ENCODE measurements at places on chromosomes 11 and 22. TPM values are rescaled to one million over a fixed set of nuclear protein-coding genes. Genes with fewer than 3 reads are reported as not detected.

DNA sequence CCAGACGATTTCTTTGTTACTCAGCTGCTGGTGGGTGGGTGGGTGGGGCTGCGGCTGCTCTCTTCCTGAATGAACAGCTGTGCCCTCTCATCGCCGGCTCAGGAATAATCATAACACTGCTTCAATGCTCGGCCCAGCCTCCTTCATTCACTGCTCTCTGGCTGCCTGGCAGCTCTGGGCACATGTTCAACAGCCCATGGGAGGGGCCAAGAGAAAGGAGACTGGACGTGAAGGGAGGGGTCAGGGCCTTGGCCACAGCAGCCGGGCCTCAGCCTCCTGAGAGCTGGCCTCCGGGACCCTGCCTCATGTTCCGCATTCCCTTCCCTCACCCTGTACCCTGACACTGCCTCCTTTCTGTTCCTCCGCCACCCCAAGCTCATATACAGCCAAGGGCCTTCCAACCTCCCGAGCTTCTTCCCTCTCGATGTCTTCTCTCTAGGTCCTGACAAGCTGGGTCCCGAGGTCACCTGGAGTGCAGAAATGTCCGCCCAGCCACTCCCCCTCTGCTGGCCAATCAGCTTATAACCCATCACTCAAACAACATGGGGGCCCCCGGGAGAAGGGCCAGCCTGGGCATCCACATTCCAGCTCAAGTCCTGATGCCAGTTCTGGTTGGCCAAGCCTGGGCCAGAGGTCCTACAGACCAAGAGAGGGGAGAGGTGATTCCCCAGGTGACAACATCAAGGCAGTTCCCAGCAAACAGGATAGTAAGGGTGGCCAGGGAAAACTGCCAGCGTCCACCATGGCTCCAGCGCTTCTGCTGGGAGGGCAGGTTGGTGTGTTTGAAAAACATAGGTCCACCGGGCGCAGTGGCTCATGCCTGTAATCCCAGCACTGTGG, 3.2 kb upstream of the CSDC2 start:
- H3K27ac ChIP-seq = no peak overlapping the region
- H3K4me3 ChIP-seq = no peak overlapping the region
- peaks cover 4% of the 10 kb centered on the region for H3K4me1 ChIP-seq
- peaks cover 25% of the 10 kb centered on the region for H3K27me3 ChIP-seq

DNA sequence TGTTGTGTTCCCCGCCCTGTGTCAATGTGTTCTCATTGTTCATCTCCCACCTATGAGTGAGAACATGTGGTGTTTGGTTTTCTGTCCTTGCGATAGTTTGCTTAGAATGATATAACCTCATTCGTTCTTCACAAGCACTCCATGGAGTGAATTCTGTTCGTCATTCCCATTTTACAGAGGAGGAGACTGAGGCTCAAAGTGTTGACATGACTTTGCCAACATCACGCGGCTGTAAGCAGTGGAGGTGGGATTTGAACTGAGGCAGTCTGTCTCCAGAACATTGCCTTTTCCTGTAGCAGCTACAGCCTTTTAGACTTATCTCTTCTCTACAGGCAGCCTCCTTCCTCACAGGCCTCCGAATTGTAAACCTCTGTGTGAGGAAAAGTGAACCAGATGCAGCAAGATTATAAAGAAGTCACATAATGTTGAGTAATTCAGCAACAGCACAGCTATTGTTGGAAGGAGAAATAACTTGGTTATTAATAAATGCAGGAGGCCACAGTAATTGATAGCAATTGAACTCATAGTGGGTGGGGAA, 74.6 kb downstream of the MYO18B start:
- H3K4me1 ChIP-seq = no peaks in the 10 kb centered on the region
- no peak overlapping the region for H3K4me3 ChIP-seq
- peaks cover 8% of the 10 kb centered on the region for H3K27me3 ChIP-seq
- no peak overlapping the region for H3K27ac ChIP-seq

- DNase-seq = no peak
- no peaks in the 10 kb centered on the region for H3K36me3 ChIP-seq
- no peak overlapping the region for H3K27ac ChIP-seq
- H3K4me1 ChIP-seq = no peaks in the 10 kb centered on the region
Observed at GRCh38 chr22:27561286-27561904, 240.2 kb downstream of the MN1 start.

- no peak overlapping the region for H3K4me3 ChIP-seq
- no peak for DNase-seq
- H3K36me3 ChIP-seq = no peaks in the 10 kb centered on the region
- H3K27me3 ChIP-seq = peaks cover 36% of the 10 kb centered on the region
Observed at GRCh38 chr22:22362936-22363335, 118.3 kb downstream of the VPREB1 start.

GRCh38 chr11:105073456-105074165, 28.5 kb upstream of the CARD16 start:
- H3K27ac ChIP-seq = no peak overlapping the region
- no peak overlapping the region for H3K4me3 ChIP-seq
- H3K4me1 ChIP-seq = peaks cover 27% of the 10 kb centered on the region
- H3K36me3 ChIP-seq = peaks cover 14% of the 10 kb centered on the region
- DNase-seq = no peak
- H3K27me3 ChIP-seq = no peaks in the 10 kb centered on the region

DNA sequence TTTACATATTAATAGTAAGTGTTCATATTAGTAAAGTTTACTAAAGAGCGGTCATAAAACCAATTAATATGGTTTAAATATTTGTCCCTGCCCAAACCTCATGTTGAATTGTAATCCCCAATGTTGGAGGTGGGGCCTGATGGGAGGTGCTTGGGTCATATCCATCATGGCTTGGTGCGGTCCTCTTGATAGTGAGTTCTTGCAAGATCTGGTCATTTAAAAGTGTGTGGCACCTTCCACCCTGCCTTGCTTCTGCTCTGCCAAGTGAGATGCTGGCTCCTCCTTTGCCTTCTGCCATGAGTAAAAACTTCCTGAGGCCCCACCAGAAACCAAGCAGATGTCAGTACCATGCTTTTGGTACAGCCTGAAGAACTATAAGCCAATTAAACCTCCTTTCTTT, 54.8 kb upstream of the OLFML1 start:
- no peaks in the 10 kb centered on the region for H3K4me1 ChIP-seq
- H3K36me3 ChIP-seq = no peaks in the 10 kb centered on the region
- no peaks in the 10 kb centered on the region for H3K27me3 ChIP-seq
- no peak overlapping the region for H3K27ac ChIP-seq
- DNase-seq = no peak

The LSP1 gene
- 668 TPM for total RNA-seq

The KCNK7 gene
- 1.00 TPM for total RNA-seq

The GNG3 gene
- not detected for total RNA-seq
